NCI-H748 treated with DMSO at 0.1 percent for 48 hours (cell line): ENCODE measurements at places on chromosomes 5 and 9.

DNA sequence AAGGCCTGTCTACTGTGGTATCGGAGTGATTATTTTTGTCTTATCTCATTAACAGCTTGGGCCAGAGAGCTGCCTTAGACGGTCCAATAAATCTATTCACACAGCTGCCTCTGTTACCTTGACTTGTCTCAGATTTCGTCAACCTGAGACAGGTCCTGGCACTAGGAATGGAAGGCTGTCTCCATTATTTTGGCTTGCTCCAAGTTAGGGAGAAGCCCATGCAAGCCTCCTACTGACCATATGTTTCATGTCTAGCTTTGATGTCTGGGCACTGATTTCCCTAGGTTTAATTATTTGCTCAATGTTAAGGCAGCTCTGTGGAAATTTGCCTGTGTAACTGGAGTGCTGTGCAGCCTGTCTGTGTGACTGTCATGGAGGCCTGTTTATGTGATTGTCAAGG is 12.4 kb upstream of the RALGPS1 start:
- no peak for DNase-seq

DNA sequence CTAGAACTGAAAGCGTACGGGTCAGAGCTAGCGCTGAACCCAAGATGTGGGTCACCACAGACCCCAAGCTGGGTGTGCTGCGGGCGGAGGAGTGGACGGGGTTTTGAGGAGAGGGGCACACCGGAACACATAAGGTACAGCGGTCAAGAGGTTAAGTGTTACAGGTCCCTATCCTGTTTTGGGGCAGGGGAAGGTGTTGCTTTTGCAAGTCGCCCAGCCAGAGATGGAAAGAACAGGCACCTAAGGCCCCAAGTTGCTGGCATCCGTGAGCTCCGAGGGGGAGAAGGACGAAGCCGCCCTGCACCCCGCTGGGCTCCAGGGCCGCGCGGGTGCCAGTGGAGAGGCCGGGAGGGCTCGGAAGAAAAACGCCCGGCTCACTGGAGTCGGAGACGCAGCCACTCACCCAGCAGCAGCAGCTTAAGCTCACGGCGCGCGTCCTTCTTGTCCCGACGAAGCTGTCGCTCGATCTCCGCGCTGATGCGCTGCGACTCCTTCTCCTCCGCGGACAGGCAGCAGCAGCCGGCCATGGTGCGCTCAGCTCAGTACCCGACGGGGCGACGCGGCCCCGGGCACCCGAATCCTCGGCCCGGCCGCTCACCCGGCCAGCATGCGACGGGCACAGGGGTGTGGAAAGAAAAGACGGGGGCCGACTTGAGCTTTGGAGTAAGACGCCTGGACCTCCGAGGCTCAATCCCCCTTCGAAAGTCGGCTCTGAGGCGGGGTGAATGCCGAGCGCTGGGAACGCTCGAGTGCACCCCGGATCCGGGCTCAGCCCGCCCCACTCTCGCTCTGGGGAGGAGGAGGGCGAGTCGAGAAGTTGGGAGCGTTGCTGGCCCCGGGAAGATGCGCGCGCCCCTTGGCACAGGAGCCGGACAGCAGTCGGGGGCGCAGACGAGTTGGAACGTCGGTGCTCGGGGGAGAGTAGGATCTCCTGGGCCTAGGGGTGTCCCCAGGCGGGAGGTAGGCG is 572 bp downstream of the GNA14 start:
- DNase-seq: no peak

DNA sequence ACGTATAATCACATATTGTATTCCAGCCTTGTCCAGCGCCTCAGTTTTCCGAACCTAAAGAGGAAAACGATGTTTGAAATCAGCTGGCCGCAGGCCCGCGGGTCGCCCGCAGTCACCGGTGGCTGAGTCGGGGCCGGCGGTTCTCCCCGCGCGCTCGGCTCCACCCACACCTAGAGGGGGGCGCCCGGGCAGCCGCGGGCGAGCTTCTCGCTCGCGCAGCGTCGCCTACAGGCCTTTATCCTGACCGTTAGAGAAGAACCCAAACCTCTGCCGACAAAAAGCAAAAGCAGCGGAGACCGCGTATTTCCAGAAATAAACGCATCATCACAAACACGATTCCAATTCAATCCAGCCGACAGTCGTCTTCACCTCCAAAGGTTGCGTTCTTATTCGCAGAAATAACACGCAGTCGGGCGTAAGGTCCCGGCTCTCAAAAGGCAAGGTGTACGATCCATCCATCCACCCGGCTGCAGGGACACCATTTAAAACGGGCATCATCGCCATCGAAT is 725 bp upstream of the NIPBL start:
- DNase-seq: peak; percentile 90

- DNase-seq: no peak
Measured at GRCh38 chr9:134455537-134455933, 129.3 kb downstream of the RXRA start.

- DNase-seq: no peak
Measured at GRCh38 chr9:131323629-131324028, 34.1 kb downstream of the PLPP7 start.

DNA sequence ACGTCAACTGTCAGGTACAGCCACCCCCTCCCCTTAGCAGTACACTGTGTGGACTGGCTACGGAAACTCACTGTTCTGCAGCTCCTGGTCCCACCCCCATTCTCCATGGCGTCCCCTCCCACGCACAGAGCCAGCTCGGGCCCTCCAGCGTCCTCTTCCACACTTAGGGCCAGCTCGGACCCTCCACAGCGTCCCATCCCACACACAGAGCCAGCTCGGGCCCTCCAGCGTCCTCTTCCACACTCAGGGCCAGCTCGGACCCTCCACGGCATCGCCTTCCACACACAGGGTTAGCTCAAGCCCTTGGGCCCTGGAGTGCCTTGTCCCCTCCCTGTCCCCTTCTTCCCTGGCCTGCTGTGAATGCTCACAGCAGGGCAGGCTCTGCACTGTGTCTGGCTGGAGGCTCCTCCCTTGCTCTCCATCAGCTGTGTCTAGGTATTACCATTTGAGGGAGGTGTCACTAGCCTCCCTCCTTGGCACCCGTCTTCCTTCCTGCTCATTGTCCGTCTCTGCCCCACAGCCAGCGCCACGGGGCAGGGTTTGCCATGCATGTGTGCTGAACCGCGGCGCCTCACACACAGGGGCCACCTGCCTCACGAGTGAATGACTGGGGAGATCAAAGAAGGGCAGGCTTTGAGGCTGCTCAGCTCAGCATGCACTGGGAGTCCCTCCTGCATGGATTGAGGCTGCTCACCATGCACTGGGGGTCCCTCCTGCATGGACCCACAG is 78.5 kb upstream of the CACNA1B start:
- no peak for DNase-seq

- no peak for DNase-seq
Measured at GRCh38 chr5:75951716-75952115, 131.5 kb upstream of the SV2C start.

- peak; percentile 88 for DNase-seq
Measured at GRCh38 chr5:119323601-119324000, 32.2 kb upstream of the TNFAIP8 start.

DNA sequence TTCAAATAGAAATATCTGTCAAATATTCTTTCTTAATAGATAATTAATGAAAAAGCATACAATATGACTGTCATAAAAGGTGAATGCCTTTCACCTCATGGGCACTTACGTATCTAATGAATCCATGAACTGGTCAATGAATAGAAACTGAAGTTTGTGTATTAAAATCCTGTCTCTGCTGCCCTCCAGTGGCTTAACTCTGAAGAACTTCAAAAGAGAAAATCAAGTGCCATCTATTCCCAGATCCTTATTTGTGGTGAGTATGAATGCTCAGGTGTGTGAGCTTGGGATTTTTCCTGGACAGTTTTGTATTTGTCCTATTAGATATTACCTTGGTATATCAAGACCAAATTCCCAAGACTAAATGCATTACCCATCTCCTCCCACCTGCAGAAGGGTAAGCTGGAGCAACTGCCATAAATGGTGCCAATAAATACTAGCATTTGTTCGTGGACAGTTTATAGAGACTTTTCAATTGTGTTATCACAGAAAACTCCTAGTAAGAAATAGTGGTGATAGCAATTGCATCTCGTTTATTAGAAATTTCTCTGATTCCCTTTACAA is 44.0 kb upstream of the SVEP1 start:
- peak; percentile 76 for DNase-seq

- DNase-seq: peak; percentile 100
Measured at GRCh38 chr5:52013523-52013922, 630.3 kb downstream of the ISL1 start.

DNA sequence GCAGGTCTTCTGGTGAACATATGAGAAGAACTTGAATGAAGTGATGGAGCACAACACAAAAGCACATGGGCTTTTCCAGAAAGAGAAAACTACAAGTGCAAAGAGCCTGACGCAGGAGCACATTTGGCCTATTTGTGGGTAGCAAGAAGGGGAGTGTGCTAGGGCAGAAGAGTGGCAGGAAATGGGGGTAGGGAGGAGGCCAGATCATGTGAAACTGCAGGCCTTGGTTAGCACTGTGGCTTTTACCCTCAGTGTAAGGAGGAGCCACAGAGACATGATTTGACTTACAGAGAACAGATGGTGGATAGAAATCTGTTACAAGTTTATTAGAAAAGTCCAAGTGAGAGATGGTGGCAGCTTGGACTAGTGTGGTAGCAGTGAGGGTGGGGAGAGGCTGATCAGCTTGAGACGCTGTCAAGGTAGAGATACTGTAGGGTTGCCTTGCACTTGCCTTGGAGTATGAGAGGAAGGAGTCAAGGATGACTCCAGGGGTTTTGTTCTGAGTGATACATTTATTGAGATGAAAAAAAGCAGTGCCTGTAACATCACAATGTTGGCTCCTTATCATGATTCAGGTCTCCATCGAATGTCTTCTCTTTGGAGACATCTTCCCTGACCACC is 126.7 kb downstream of the PPP2R2B start:
- DNase-seq: no peak

DNA sequence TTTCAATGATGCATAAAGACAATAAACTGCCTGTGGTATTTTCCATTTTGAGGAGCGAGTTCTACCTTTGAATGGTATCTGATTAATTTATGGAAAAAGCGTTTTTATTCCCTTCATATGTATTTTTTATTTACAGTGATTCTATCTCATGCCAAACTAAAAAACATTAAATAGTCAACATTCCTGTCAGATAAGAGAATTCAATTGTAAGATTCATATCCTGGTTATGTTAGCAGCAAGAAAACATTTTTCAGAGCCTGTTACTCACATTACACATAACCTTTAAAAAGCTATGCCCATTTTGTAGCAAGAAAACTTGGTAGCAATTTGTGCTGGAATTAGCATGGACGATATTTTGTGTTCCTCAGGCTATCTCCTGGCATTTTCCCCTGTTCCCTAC is 55.1 kb upstream of the PRLR start:
- no peak for DNase-seq

DNA sequence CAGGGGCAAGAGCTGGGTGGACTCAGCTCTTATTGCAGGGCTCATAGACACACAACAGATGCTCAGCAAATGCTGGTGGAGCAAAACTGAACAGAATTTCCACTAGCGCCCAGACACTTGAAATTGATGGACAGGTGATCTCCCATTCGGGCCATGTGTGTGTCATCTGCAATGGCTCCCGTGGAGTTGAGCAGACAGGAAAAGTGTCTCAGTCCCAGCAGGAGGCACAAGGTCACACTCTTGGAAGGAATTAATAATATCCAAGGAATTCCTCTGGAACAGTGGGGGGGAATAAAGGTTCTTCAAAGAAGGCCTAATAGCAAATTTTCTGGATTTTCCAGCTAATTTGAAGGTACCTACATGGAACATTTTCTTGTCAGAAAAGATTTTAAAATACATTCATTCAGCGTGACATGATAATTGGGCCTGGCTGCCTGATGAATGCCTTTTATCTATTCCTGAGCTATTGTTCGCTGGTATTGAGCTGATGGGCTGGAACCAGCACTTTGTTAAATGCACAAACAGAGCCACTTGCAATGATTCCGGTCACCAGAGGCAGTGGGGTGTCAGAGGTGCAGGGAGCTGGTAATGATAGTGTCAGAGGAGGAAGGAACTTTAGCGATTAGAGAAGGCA is 31.5 kb upstream of the ALDH1B1 start:
- DNase-seq: no peak

GRCh38 chr5:96049398-96050272 is 88.0 kb upstream of the ELL2 start:
- no peak for DNase-seq

- DNase-seq: no peak
Measured at GRCh38 chr5:121805911-121806310, 45.8 kb upstream of the FTMT start.

DNA sequence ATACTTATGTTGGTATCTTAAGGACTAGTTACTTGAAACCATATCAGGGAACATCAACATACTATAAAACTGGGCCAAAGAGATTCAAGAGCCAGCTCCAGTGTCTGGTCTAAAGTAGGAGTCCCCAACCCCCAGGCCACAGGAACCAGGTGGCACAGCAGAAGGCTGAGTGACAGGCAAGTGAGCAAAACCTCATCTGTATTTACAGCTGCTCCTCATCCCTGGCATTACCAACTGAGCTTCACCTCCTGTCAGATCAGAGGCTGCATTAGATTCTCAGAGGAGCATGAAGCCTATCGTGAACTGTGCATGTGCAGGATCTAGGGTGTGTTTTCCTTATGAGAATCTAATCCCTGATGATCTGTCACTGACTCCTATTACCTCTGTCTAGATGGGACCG is 581.6 kb upstream of the CDH9 start:
- no peak for DNase-seq

DNA sequence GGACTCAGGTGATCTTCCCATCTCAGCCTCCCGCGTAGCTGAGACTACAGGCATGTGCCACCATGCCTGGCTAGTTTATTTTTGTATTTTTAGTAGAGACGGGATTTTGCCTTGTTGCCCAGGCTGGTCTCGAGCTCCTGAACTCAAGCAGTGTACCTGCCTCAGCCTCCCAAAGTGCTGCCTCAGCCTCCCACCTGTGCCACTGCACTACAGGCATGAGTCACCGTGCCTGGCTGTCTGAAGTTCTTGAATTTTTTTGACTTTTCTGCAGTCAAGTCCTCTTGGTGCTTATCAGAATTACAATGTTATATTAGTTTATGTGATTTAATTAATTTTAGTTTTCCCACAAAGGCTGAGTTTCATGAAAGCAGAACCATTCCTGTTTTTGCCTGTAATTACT is 9.8 kb downstream of the SPIN1 start:
- no peak for DNase-seq

GRCh38 chr5:139651043-139651834 is 3.1 kb downstream of the CXXC5 start:
- DNase-seq: no peak

- DNase-seq: no peak
Measured at GRCh38 chr9:1979741-1980367, 35.3 kb upstream of the SMARCA2 start.

- DNase-seq: no peak
Measured at GRCh38 chr5:158910782-158911692, 188.7 kb downstream of the EBF1 start.

- no peak for DNase-seq
Measured at GRCh38 chr5:39891376-39891775, 466.6 kb upstream of the DAB2 start.

- no peak for DNase-seq
Measured at GRCh38 chr9:93827545-93828330, 127.4 kb downstream of the BARX1 start.

GRCh38 chr9:112112519-112112918 is 62.6 kb downstream of the SUSD1 start:
- DNase-seq: no peak
